NCI-H187 treated with DMSO at 0.1 percent for 48 hours (cell line): ENCODE measurements at places on chromosomes 6 and 20.

DNA sequence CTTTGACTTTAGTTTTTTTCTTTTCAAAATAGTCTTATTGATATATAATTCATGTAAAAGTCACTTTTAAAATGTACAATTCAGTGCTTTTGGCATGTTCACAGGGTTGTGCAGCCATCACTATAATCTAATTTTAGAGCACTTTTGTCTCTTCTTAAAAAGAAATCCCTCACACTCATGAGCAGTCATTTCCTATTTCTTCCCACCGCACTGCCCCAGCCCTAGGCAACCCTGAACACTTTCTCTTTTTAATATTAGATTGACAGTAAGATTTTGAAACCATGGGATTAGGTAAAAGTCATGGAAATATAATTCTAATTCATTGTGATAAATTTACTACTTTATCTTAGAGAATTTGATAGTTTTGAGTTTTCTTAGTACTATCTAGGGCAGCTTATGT, 309.4 kb downstream of the UTRN start:
- no peak for DNase-seq

DNA sequence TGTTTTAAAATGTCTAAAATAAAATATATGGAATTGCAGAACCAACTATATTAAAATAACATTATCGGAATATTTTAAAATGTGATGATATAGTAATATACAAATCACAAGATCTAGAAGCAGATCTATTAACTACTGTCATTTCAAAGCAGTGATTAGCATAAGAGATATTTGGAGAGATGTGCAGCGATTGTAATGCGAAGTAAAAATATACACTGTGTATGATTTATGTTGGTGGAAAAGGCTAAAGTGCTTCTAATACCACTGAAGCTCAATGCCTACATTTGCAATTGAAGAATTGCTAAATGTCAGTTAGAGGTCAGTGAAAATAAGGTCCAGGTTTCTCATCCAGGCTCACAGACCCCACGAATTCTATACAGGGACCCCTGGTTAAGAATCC, 248.6 kb upstream of the PLN start:
- no peak for DNase-seq

GRCh38 chr6:159601211-159601610, 91.8 kb downstream of the SOD2 start:
- no peak for DNase-seq

GRCh38 chr6:51814418-51814817, 273.0 kb downstream of the PKHD1 start:
- DNase-seq, result no peak

- DNase-seq, result no peak
These were observed 22.4 kb downstream of the MANEA start for GRCh38 chr6:95599706-95600105.

GRCh38 chr20:61730631-61731362, 334.9 kb downstream of the TAF4 start:
- no peak for DNase-seq

- DNase-seq, result no peak
These were observed 63.9 kb upstream of the RCAN2 start for GRCh38 chr6:46555129-46555528.

DNA sequence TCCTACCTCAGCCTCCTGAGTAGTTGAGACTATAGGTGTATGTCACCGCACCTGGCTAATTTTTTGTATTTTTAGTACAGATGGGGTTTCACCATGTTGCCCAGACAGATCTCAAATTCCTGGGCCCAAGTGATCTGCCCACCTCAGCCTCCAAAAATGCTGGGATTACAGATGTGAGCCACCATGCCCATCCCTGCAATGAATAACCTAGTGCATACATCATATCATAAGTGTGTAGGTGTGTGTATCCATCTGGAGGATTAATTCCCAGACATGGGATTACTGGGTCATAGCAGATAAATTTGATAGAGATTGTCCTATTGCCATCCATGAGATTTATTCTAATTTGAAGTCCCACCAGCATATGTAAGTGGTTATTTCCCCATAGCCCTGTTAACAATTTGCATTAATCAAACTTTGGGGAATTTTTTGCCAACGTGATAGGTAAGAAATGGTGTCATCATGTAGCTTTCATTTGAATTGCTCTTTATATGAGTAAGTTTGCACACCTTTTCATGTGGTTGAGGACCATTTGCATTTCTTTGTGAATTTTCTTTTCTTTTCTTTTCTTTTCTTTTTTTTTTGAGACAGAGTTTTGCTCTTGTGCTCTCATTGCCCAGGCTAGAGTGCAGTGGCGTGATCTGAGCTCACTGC, 29.9 kb upstream of the BACH2 start:
- no peak for DNase-seq

DNA sequence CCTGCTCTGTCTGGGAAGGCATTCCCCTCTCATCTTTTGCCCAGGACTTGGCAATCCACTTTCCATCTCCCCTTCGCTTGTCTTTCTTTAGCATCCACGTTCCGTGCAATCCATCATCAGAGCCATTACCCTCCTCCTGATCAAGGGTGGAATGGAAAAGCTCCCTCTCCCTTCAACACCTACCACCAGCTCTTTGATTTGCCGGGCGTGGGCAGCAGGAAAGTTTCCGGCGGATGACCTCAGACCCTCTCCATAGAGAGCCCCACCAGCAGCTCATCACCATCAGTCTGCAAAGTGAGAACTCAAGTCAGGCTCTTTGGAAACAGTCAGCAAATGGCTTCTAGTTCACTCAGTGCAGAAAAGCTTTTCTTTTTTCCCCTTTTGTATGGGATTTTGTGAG, 76.2 kb downstream of the TSHZ2 start:
- DNase-seq, result no peak

GRCh38 chr6:150195996-150196417, 53.2 kb downstream of the PPP1R14C start:
- DNase-seq, result no peak

GRCh38 chr6:119326291-119327005, 23.1 kb downstream of the MAN1A1 start:
- DNase-seq, result no peak

- DNase-seq, result no peak
These were observed 8.6 kb downstream of the IP6K3 start for GRCh38 chr6:33738153-33738552.

DNA sequence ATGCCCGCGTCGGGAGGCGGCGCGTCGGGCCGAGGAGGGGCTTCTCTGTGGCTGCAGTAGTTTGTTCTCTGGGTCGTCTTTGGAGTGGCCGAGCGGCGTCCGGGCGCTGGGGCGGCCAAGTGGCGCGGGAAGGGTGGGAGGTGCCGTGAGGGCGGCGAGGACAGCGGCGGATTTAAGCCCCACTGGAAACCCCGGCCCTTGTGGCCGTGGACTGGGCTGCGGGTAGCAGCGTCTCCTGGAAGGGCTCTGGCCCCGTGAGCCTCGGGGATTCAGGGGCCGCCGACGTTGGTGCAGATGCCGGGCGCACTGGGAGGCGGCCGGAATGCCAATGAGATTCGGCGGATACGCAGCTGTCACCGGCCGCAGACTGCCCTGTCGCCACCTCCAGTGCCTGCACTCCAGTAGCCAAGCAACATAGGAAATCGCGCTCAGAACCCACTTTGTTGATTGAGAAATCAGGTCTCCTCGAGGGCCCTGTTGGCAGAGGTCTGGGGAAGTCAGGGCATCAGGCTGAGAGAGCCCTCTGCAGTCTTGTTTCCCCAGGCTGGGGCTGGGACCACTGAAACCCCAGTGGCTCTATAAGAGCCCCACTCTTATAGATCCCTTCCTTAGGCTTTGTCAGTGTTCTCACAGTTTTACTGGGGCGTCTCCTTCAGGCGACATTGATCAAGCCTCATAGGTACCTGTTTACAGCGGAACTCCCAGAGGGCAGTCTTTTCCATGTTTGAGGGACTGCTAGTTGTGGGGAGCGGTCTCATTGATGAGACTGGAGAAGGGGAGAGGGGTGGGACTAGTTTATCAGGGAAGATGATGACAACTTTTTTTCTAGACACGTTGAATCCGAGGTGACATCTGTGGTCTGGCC, 642 bp downstream of the GZF1 start:
- DNase-seq, result no peak

GRCh38 chr6:25343984-25344383, 64.8 kb downstream of the CARMIL1 start:
- DNase-seq, result no peak

GRCh38 chr6:9482030-9482738, 932.7 kb downstream of the TFAP2A start:
- DNase-seq, result no peak
